ENCODE measurements at places on chromosomes 6 and 20.

DNA sequence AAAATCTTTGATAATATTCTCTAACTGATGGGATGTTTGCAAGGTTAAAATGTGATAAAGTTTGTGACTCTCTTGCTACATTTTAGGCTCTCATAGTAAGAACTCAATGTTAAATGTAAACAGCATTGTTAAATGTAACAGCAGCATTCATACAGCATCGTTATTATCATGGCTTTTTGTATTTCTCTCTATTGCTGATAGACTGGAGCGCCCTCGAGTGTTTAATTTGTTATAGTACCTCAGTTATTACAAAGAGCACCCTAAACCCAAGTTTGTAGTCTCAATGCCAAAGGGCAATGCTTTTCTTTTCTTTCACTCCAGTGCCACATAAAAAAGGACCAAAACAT is 14.9 kb upstream of the TTPAL start:
- DNase-seq: no peak

DNA sequence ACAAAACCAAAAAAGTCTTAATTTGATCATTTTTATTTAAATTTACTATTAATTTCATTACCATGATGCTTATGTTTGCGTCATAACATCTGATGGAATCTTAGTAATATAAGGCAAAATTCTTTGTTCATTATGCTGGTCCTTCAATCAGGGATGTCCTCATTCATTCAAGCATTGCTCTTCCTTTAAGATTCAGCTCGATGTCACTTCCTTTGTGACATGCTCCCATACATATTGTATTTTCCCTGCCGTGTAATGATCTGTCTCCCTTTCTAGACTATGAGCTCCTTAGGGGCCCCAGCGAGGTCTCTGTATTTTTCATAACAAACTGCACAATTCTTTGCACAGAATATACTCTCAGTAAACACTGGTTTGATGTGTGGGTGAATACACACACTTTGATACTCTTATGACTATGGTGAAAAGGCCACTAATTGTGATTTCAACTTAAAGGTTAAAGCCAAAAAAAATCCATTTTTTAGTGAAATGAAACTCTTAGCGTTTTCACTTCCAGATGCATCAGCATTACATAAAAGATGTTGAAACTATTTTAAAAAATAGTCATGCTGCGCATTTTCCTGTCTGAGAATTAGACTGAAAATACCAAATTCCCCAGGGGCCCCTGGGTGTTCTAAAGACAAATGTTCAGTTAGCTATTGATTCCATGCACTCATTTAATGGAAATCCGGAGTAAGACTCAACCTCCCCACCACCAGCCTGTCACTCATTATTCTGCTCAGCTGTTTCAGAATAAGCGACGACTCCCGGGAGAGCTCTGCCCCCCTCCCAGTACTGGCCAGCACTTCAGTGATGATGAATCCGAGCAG is 169.7 kb downstream of the ATXN1 start:
- no peak for DNase-seq

- peak; percentile 33 for DNase-seq
Measured at GRCh38 chr20:36153736-36154699, 522 bp upstream of the EPB41L1 start.

- DNase-seq: no peak
Measured at GRCh38 chr6:77535172-77535571, 71.9 kb upstream of the HTR1B start.

- DNase-seq: peak; percentile 53
Measured at GRCh38 chr6:149111556-149112115, 205.9 kb upstream of the TAB2 start.

- no peak for DNase-seq
Measured at GRCh38 chr6:68273297-68273696, 361.8 kb upstream of the ADGRB3 start.

DNA sequence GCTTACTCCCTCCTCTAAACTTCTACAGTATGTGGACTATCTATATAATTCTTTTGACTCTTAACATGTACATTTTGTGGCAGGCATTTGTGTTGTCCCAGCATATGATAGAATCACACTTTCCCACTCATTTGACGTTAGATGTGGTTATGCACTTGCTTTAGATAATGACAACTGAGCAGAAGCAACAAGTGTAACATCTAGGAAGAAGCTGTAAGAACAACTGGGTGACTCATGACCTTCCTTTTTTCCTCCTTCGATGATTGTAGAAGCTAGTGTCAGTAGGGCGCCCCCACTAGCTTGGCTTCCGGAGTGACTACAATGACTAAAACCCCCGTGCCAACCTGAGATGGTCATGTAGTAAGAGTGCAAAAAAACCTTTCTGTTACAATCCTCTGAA is 74.6 kb upstream of the CEP85L start:
- no peak for DNase-seq

- no peak for DNase-seq
Measured at GRCh38 chr6:100376103-100376502, 88.6 kb downstream of the SIM1 start.

- no peak for DNase-seq
Measured at GRCh38 chr6:167736486-167737204, 90.1 kb upstream of the AFDN start.

- DNase-seq: no peak
Measured at GRCh38 chr6:148565321-148565926, 181.4 kb upstream of the UST start.

DNA sequence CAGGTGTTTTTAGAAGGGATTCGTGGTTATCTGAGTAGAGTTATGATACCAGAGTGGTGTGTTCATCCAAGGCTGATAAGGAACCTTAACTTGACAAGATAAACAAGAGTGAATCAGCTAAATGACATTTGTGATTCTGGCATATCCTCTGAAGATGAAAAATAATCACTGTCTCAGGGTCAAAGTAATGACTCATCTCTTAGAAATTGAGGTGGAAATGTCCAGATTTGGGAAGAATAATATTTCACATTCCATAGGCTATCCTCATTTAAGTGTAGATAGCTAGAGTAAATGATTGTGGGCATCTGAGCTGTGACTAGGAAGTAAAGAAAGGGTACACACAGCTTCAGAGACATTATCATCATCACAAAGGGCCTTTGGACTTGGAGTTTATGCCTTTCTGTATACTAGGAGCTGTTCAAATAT is 255.7 kb downstream of the GJA1 start:
- no peak for DNase-seq

DNA sequence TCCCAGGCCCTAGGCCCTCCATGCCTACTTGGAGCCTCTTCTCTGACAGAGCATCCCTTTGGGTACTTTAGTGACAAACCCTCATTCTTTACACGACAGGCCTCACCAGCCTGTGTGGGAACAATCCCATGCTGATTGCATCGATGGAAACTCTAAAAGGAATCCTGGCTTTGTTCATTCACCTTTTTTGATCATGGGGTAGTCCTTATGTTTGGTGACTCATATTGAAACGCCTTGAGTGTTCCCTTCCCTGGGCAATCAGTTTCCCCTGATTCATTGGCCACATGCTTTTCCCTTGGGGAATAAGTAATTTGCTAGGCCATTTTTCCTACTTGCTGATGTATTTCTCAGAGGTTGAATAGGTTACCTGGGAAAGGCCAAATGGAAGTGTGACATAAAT is 14.7 kb upstream of the TNFAIP3 start:
- no peak for DNase-seq

DNA sequence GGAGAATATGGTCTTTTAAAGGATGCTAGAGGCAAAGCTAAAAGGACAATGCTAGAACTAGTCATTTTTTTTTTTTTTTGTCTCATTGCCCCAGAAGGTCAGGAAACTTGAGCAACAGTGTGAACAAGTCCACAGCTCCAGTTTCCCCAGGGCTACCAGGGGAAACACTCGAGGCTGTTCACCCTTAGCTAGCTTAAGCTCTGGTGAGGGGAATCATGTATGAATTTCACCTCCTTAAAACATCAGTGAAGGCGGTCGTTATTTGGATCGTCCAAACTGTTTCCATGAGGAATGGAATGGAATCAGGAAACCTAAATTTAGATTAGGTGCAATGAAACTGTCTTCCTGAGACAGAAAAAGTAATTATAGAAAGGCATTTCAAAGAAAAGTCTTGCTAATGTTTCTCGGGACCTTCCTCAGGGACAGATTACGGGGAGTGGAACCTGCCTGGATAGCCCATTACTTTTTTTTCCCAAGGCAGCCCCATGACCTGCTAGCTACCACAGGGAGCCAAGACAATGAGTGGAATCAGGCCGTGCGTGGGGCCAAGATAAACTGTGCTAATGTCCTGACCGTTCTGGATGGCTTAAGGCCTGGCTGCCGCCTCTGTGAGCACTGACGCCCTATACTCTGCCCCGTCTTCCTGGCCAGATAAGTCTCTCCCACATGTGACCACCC is 164.8 kb upstream of the SGK1 start:
- DNase-seq: no peak

DNA sequence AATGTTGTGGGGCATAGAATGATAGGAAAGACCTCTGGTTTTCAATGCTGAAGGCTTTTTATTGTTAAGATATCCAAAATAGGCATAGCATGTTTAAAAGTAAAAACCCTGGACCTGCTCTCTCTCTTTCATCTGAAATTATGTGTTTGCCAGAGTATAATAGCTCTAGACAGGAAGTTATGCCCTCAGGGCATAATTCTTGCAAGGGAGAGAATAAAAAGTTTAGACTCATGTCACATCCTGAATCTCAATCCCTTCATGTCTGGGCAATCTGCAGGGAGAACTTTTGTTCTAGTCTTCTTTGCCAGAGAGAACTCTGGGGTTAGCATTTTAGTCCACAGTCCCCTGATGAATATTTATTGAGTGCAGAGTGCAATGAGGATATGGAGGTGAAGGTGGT is 297.3 kb upstream of the FLRT3 start:
- DNase-seq: no peak

GRCh38 chr6:148250975-148251685 is 91.5 kb upstream of the SASH1 start:
- DNase-seq: no peak

GRCh38 chr6:83804886-83805285 is 48.3 kb upstream of the RIPPLY2 start:
- no peak for DNase-seq

All from germinal center (tissue), 1 donor.